AG20443 (cell line): ENCODE measurements at places on chromosomes 13 and 19.

DNA sequence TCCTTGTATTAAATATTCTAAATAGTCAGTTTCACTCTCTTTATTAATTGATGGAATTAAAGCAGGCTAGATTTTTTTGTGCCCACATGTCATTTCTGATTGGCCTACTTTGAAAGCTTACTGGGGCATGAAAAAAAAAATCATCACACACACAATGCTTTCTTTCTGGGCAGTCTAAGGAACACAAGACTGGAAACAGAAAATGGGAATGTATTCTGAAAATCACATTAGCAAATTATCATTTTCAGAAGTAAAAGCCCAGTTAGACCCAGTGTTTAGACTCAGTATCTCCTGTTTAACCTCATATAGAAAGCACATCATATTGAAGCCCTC lies 339.4 kb downstream of the SPRY2 start:
- no peak for DNase-seq

DNA sequence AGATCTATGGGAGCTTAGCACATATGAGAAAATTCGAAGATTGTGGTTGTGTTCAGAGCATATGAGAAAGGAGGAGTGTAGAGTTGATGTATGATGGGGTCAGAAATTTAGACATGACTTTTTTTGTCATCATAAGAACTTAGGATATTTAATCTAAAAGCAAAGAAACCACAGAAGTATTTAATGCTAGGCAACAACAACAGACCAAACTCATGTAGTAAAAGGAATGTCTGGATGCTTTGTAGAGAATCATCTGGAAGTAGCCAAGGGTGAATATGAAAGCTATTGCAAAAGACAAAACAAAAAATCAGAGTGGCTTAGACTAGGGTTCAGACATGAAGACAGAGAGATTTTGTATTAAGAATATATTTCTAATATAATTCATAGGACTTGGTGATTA lies 190.3 kb downstream of the SLITRK1 start:
- no peak for DNase-seq

GRCh38 chr13:106052200-106052767 lies 483.2 kb downstream of the EFNB2 start:
- DNase-seq, result peak; percentile 41

DNA sequence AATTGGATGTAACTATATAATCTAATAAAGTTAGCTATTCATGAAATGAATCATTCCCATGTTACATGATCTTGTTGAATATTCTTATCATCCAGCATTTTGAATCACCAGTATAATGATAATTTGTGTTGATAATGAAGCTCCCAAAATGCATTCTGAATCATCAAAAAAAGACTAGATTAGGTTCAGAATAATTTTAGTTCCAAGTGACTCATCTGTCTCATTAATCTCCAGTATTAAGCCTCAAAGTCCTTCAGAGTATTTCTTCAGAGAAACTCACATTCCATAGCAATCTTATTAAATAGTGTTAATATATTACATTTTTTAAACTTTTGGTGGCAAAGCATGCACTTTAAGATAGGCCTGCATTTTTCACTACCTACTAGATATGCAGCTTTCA lies 207.5 kb downstream of the SLITRK5 start:
- DNase-seq, result no peak

DNA sequence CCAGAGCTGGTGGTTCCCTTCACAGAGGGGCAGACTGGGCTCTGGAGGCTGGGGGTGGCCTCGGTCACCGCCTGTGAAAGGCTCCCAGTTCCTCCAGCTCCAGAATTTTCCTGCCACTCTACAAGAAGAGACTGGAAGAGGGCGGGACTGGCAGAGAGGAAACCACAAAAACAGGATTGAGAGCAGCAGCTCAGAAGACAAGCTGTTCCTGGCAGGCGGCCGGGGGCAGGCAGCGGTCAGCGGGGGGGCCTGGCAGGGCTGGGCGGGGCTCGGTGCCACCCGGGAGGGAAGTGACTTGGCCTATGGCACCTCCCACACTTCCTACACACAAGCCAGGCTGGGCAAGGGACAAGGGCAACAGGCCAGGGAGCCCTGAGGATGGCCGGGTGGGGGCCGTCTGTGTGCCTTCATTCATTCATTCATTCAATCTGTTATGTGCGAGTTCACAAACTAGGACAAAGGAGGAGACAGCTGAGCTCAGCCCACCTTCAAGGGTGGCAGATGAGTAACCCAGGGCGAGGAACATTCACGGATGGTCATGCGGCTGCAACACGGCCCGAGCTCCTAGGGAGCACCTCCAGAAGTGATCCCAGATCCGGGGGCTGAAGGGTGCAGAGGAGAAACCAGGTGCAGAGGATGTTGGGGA lies 16.9 kb upstream of the BTBD2 start:
- peak; percentile 91 for DNase-seq

- no peak for DNase-seq
Measured at GRCh38 chr13:110232142-110232541, 74.8 kb downstream of the COL4A1 start.
